ENCODE measurements at places on chromosomes 5 and 9. TPM values are rescaled to one million over a fixed set of nuclear protein-coding genes. Genes with fewer than 3 reads are reported as not detected.

The NPR3 gene
- total RNA-seq, result 2.8 TPM

The VPS13A gene
- 50.9 TPM for total RNA-seq

The PCDHGB2 gene
- 5.7 TPM for total RNA-seq

The CDC26 gene
- total RNA-seq, result 57.1 TPM

The PCDHB1 gene
- not detected for total RNA-seq

The ZNF474 gene
- total RNA-seq, result not detected

The DMGDH gene
- total RNA-seq, result 7.3 TPM

The DNAH5 gene
- total RNA-seq, result under 0.01 TPM

The IFNA13 gene
- not detected for total RNA-seq

The WASHC1 gene
- total RNA-seq, result 2.2 TPM

The SV2C gene
- total RNA-seq, result 0.08 TPM

The DDX4 gene
- total RNA-seq, result not detected

The PCDHGA9 gene
- total RNA-seq, result 4.1 TPM

The EPB41L4B gene
- total RNA-seq, result 1.8 TPM

The ZFR gene
- 61.2 TPM for total RNA-seq

The PWWP2A gene
- total RNA-seq, result 24.3 TPM

The PKD2L2 gene
- not detected for total RNA-seq

The IFNB1 gene
- not detected for total RNA-seq

The HNRNPK gene
- total RNA-seq, result 207 TPM
